ENCODE measurements at places on chromosomes 7 and 10.

GRCh38 chr7:22251281-22251680 is 105.7 kb downstream of the RAPGEF5 start:
- DNase-seq: no peak

DNA sequence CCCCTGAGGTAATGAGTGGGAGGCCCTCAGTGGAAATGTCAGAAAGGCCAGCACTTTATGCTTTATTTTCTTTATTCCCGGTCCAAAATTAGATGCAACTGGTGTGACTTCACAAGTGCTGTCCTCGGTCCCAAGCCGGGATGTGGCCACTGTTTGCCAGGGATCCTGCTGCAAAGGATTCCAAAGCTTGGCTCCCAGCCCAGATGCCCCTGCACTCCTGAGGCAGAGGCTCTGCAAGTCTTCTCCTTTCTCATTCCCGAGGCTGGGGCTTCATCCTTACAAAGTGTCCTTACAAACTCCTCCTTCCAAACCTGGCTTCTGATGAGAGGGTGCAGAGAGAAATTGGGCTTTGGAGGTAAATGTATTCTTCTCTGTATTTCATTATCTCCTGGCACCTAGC is 544.3 kb upstream of the DPP6 start:
- DNase-seq: no peak

- no peak for DNase-seq
Observed at GRCh38 chr10:13930120-13930519, 343.4 kb downstream of the PRPF18 start.

DNA sequence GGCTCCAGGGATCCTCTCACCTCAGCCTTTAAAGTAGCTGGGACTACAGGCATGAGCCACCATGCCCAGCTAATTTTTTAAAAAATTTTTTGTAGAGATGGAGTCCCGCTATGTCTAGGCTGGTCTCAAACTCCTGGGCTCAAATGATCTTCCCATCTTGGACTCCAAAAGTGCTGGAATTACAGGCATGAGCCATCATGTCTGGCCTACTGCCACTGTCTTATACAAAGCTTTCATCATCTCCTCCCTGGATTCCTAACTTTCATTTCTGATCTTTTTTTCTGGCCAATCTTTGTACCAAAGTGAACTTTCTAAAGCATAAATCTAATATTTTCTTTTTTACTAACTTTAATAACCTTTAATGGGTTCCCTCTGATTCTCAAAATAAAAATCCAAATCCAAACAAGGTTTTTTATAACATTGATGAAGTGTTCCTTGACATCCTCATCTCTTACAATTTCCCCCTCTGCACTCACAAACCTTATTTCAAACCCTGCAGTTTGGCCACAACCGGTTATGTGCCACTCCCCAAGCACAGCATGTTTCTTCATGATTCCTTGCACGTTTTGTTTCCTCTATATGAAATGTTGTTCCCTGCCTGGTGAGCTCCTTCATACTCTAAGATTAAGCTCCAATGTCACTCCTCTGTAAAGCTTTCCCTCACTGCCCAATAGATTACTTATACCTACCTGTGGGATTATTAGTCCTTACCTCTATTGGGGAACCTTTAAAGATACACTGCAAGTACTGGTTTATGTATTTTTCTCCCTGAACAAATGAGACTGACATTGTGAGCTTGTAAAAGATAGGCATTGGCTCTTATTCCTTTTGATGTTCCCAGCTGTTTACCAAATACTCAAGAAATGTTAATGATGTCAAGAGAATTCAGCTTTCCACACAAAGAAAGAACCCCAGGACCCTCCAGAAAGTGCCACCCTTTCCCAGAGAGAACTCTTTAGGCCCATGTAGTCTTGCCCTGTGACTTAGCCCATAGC is 101.7 kb downstream of the HOXA1 start:
- DNase-seq: no peak

GRCh38 chr7:131381069-131381838 is 53.6 kb downstream of the MKLN1 start:
- DNase-seq: peak; percentile 45

GRCh38 chr7:157596471-157596870 is 259.7 kb downstream of the DNAJB6 start:
- no peak for DNase-seq

DNA sequence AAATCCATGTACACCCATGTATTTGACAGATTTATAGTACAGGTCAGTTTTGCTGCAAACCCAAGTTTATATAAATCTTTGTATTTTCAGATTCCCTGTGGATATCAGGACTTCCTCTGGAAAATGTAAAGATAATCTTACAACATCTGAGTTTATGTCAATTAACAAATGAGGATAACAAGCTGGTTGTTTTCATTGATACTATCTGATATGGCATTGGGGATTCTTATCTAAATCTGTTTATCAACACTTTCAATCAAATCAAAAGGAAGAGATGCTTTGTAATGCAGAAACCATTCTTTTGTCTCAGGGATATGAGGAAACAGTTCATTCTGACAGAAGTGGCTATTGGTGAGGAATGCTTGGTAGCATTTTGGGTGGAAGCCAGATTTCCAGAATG is 64.9 kb upstream of the FAM204A start:
- no peak for DNase-seq

- DNase-seq: no peak
Observed at GRCh38 chr7:7416031-7416858, 119.4 kb downstream of the COL28A1 start.

- DNase-seq: no peak
Observed at GRCh38 chr7:46206476-46207060, 285.5 kb upstream of the IGFBP3 start.

DNA sequence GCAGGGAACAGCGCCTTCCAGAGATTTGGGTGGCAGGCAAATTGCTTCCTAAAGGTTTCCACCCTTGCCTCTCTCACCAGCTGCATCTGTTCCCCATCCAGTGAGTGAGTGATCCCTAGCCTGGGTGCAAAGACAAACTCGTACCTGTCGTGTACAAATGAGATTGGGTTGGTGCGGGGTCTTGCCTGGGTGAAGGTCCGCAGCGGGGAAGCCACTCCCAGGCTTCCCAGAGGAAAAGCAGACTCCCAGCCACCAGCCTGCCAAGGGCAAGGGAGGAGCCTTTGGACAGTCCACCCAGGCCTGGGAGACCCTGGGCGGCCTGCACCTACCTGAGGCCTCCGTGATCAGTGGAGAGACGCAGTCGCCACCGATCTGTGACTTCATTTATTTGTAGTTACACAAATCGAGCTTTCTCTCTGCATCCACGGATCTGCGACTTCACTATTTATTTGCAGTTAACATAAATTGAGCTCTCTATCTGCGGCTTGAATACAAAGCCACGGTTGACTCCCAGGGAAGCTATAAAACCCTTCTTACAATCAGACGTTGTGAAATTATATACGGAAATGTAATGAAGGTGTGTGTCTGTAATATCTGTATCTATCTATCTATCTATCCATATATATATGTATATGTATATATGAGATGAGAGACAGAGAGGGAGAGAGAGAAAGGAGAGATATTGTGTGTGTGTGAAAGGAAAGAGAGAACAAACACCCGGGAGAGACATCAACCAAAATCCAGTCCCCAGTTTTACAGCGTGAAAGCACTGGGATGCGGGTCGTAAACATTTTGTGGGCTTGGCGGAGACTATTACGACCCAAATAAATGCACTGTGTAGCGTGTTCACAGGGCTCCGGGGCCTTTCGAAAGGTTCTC is 3.0 kb upstream of the HOXA7 start:
- DNase-seq: no peak

- no peak for DNase-seq
Observed at GRCh38 chr7:140078392-140078791, 15.6 kb upstream of the PARP12 start.

DNA sequence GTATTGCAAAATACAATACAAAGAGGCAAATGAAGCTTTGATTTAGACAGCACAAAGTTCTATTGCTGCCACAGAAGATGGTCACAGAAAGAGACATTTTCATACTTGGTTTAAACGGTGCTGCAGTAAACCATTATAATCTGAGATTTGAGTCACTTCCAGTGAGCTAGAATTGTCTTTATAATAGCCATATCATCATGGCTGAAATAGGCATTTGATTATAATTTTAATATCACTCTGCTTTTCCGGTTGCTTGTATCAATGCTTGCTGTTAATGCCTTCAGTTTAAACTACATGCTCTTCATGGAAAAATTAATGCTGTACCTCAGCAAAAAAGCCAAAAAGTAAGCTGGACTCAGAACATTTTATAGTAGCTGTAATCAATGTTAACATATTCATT is 48.5 kb downstream of the CPEB3 start:
- no peak for DNase-seq

DNA sequence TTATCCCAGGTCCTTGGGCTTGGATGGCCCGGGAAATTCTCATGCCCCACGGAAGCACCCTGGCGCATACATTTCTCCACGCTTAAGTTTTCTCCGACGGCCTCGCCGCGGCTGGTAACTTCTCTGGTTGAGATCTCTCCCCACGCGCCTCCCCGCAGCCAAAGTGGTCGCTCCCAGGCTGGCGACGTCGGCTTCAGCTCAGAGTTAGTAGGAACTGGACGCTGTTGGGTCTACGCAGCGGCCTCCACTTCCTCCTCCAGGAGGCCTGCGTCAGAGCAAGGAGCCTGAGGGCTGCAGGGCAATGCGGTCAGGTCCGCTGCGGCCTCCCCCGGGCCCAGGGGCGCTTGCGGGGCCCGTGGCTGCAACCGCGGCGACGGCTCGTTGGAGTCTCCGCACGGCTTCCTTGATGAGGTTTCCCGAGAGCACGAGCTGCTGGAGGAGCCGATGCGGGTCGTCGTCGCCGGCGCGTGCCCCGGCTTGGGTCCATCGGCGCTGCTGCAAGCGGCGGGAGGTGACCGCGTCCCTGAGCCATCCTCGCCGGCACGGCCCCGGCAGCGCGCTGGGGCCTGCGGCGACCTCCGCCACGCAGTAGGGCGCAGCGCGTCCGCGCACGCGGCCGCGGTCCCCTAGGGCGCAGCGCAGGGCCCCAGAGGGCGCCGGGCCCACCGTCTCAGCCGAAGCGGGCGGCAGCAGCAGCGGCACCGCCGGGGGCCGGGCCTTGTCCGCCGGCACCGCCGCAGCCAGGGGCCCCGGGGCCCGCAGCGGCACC is 744 bp downstream of the FRAT2 start:
- DNase-seq: no peak

GRCh38 chr10:47438857-47439474 is 44.9 kb downstream of the ANXA8 start:
- DNase-seq: no peak

DNA sequence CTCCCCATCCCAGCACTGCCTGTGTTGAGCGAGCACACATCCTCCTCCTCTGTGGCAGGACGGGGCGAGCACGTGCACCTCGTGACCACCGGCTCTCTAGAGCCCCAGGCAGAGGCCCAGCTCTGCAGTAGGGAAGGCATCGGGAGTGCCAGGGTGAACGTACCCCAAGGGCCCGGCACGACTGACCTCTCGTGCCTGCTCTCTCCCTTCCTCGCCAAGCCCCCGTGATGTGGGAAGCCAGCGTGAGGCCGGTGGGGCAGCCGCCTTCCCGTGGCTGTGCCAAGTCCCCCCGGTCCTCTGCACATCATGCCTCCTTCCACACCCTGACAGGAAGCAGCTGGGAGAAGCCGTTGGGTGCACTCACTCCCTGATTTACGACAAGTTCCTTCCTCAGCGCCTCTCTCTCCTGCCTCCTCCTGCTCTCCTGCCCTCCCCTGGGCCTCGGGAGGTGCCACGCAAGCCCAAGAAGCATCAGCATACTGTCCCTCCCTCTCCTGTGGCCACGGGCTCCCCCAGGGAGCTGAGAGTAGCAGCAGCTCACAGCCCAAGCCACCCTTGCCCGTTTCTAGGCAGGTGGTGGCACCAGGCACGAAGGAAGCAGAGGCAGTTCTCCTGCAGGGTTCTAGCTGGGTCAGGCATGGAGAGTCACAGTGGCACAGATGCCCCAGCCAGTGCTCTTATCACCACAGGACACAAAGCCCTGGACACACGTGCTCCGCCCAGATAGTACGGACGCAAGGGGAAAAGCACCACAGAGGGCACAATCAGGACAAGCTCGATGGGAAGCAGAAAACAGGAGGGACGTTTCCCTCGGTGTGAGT is 47.0 kb downstream of the AMZ1 start:
- DNase-seq: no peak

GRCh38 chr7:110921595-110922151 is 169.3 kb upstream of the LRRN3 start:
- DNase-seq: no peak

- no peak for DNase-seq
Observed at GRCh38 chr10:61902445-61903220, 1.1 kb downstream of the ARID5B start.

DNA sequence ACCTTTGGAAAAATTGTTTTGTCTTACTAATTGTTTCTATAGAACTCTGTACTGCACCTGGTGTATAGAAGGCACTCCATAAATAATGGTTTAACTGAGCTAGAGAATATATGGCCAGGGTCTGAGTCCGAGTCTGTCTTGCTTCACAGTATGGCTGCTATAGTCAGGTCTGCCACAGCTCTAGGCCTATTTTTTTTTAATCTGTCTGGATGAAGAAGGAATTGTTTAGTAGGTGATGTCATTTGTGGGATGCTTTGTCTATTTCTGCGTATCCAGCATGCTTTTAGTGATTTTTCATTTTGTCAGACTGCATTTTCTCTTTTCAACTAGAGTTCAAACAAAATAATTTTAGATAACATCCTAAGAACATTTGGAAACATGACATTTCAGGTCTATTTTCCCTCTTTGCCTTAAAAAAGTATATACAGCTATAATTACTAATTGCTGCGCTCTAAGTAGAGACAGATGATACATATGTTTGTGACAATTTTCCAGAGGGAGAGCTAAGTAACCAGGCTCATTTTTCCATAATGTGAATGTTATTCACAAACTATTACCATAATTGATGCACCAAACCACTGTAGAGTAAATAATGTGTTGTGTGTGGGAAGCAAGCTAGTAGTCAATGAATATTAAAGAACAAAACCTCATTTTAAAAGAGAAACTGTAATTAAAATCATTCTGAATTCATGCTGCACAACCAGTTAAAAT is 361.7 kb downstream of the AUTS2 start:
- DNase-seq: no peak

GRCh38 chr7:37408291-37409228 is 40.1 kb downstream of the ELMO1 start:
- DNase-seq: no peak

- no peak for DNase-seq
Observed at GRCh38 chr7:80827239-80827633, 91.6 kb downstream of the SEMA3C start.

DNA sequence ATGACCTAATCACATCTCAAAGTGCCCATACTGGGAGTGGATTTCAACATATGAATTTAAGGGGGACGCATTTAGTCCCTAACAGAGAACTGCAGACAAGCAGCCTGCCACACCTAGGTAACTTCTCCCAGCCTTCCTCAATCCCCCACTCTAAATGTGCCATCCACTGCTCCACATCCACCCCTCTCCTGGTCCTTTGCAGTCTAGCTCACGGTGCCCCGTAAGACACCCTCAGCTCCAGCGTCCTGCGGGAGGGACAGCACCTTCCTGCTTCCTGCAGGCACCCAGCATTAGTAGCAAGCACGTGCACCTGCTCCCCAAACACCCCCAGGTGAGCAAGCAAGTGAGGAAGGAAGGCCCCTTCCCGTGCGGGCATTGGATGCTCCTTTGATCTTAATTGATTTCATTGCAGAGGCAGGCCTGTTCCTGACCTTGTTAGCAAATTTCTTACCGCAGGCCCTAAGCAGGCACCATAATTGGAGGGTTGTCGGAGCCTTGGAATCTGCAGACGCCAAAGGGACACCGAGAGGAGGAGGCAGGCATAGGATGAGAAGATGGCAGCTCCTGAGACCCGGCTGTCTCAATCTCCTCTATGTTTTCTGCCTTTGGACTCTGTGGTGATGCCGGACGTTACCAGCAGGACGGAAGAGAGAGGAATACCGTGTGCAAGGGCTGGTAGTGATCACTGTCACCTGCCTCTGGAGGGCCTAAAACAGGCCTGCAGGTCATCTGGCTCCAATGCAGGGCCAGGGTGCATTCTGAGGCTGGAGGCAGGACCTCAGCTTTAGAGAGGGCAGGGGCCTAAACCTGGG is 75.8 kb upstream of the CHST15 start:
- peak; percentile 47 for DNase-seq
